Activated CD4-positive, alpha-beta memory T cell treated with anti-CD3 and anti-CD28 coated beads, Interleukin-2, amount 10 ng/mL, durations not matched to agents 7 days and 5 days (primary cell): ENCODE measurements at places on chromosomes 6 and 20.
A peak's percentile ranks its signal among the peaks of the same experiment; 100 is the strongest.

GRCh38 chr6:133288662-133289061, 47.5 kb downstream of the EYA4 start:
- H3K27ac ChIP-seq, result no peak overlapping the region
- no peak for DNase-seq
- no peak overlapping the region for H3K4me3 ChIP-seq
- H3K36me3 ChIP-seq, result no peaks in the 10 kb centered on the region

- H3K4me3 ChIP-seq, result no peak overlapping the region
- no peak overlapping the region for H3K27ac ChIP-seq
- H3K36me3 ChIP-seq, result peaks cover 2% of the 10 kb centered on the region
- no peaks in the 10 kb centered on the region for H3K4me1 ChIP-seq
- H3K27me3 ChIP-seq, result peaks cover 51% of the 10 kb centered on the region
Observed at GRCh38 chr6:27303613-27304272, 8.3 kb downstream of the POM121L2 start.

DNA sequence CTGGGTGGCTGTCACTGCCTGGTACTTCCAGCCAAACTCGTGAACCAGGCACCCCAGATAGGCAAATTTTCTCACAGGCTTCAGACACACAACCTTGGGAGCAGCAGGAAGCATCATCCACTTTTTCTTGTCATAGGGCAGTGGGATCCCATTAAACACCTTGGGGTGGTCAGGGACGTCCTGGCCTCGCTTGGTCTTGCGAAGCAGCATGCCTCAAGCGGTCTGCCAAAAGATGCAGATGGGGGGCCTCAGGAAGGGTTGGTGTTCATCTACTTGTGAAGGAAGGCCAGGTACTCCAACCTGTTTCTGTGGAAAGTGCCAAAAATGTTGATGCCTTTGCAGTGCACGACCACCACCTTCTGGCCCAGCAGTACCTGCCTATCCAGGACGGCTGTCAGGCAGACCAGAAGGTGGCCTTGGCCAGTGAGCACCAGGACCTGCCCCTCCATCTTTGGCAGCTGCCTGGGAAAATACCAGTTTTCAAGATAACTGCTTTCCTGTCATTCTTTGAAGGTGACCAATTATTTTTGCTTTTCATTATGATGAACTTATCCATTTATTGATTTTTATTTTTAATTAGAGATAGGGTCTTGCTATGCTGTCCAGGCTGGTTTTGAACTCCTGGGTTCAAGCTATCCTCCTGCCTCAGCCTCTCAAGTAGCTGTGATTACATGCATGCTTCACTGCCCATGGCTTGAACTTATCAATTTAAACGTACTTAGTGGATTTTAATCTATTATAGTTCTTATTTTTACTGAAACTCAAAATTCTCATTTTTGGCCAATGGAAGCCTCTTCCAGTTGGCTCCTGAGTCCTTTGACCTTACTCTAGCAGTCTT, 80.1 kb downstream of the MAN1A1 start:
- DNase-seq, result no peak
- H3K27ac ChIP-seq, result no peak overlapping the region
- H3K36me3 ChIP-seq, result peaks cover 39% of the 10 kb centered on the region
- H3K4me1 ChIP-seq, result peaks cover 23% of the 10 kb centered on the region
- H3K4me3 ChIP-seq, result no peak overlapping the region
- H3K27me3 ChIP-seq, result no peaks in the 10 kb centered on the region

GRCh38 chr6:47357827-47358226, 48.1 kb upstream of the TNFRSF21 start:
- no peaks in the 10 kb centered on the region for H3K36me3 ChIP-seq
- peaks cover 20% of the 10 kb centered on the region for H3K27me3 ChIP-seq
- H3K4me1 ChIP-seq, result no peaks in the 10 kb centered on the region
- no peak for DNase-seq

- H3K27ac ChIP-seq, result no peak overlapping the region
- H3K36me3 ChIP-seq, result no peaks in the 10 kb centered on the region
- H3K27me3 ChIP-seq, result peaks cover 49% of the 10 kb centered on the region
Observed at GRCh38 chr6:131954059-131954774, 3.0 kb upstream of the CCN2 start.

- no peak for DNase-seq
- H3K27ac ChIP-seq, result no peak overlapping the region
- no peak overlapping the region for H3K4me3 ChIP-seq
- no peaks in the 10 kb centered on the region for H3K27me3 ChIP-seq
- no peaks in the 10 kb centered on the region for H3K4me1 ChIP-seq
Observed at GRCh38 chr6:118993358-118993757, 58.4 kb upstream of the MCM9 start.

DNA sequence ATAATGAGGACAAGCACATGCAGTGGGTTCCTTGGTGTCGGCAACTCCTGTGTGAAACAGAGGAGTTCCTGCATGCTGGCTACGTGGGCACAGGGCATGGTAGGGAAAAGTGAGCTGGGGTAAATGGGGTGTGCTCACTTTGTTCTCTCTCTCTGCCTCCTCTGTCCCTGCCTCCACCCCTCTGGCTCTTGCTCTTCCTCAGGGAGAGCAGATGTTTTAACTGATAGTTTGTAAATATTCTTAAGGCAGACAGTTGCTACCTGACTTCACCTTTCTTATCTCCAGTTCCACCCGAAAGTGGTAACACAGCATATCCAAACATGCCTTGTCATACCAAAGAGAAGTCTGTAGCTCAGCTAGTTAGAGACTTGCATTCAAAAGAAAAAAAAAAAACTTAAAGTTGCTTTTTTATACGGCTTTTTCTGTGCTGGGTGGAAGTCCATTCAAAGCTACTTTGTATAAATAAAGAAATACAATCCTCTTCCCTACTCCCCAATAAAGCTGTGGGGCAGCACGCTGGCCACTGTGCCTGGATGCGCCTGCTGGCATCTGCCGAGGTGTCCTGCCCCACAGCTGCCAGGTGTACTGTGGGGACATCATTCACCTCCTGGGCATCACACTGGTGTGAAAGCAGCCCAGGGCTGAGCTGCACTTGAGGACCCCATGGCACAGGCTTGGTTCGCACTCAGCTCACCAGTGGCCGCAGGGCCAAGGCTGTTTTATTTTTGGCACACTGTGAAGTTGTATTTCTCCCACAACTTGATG, 93.6 kb downstream of the FOXC1 start:
- no peak overlapping the region for H3K4me3 ChIP-seq
- DNase-seq, result no peak
- H3K27ac ChIP-seq, result no peak overlapping the region

GRCh38 chr20:39603219-39603618, 641.1 kb downstream of the DHX35 start:
- no peaks in the 10 kb centered on the region for H3K27me3 ChIP-seq
- no peak overlapping the region for H3K4me3 ChIP-seq
- H3K27ac ChIP-seq, result no peak overlapping the region
- H3K4me1 ChIP-seq, result no peaks in the 10 kb centered on the region
- no peaks in the 10 kb centered on the region for H3K36me3 ChIP-seq

- peaks cover 6% of the 10 kb centered on the region for H3K4me1 ChIP-seq
- H3K36me3 ChIP-seq, result peaks cover 25% of the 10 kb centered on the region
- H3K27ac ChIP-seq, result no peak overlapping the region
- H3K4me3 ChIP-seq, result no peak overlapping the region
Observed at GRCh38 chr6:44298055-44298803, 14.9 kb downstream of the AARS2 start.

- H3K4me1 ChIP-seq, result peaks cover 22% of the 10 kb centered on the region
- DNase-seq, result peak; percentile 75
- H3K27me3 ChIP-seq, result peaks cover 3% of the 10 kb centered on the region
- H3K36me3 ChIP-seq, result no peaks in the 10 kb centered on the region
Observed at GRCh38 chr20:63750807-63751470, 11.4 kb downstream of the SLC2A4RG start.

DNA sequence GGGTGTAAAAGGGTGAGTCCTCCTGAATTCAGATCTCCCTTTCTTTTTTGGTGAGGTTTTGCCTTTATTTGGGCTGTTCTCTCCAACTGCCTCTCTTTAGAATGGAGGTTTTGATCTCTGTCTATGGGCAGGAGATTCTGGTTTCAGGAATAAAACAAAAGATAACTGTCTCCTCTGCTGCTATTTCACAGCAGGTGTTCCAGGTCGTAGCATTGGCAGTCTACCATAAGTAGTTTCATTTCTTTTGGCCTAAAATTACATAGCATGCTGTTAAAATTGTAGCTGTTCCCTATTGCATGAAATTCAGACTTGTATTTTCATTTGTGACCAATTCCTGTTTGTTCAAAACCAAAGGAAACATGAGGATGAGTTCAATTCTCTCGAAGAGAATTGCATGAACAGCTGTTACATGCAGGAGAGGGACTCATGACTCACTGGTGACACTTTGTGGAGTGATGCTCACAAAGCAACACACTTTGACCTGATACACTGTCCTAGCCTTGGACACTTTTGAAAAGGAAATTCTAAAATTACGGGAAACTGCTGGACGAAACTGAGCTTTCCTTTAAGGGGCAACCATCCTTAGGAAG, 76.8 kb upstream of the SIRPG start:
- H3K27ac ChIP-seq, result no peak overlapping the region
- no peak overlapping the region for H3K4me3 ChIP-seq
- no peaks in the 10 kb centered on the region for H3K36me3 ChIP-seq
- peak; percentile 38 for DNase-seq

- no peak overlapping the region for H3K27ac ChIP-seq
- no peak overlapping the region for H3K4me3 ChIP-seq
- peaks cover 1% of the 10 kb centered on the region for H3K27me3 ChIP-seq
- H3K4me1 ChIP-seq, result no peaks in the 10 kb centered on the region
- H3K36me3 ChIP-seq, result no peaks in the 10 kb centered on the region
Observed at GRCh38 chr6:57252975-57253374, 30.9 kb upstream of the RAB23 start.

DNA sequence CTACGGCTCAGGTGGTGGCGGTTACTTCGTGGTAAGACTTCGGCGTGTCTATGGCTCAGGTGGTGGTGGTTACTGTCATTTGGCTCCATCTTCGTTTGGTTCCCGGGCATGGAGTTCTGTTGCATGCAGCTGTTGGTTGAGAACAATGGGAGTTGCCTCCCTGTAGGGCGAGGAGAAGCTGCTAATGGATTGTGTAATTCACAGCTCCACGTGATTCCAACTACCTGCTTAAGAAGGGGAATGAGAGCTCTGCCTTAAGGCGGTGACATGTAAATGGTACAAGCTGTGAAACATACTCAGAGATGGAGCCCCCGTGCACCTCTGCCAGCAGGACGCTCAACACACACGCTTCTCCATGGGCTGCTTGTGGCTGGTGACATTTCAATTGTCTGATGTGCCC, 12.4 kb upstream of the DACT2 start:
- no peaks in the 10 kb centered on the region for H3K36me3 ChIP-seq
- DNase-seq, result no peak
- peaks cover 8% of the 10 kb centered on the region for H3K27me3 ChIP-seq
- H3K4me1 ChIP-seq, result no peaks in the 10 kb centered on the region
- no peak overlapping the region for H3K27ac ChIP-seq

GRCh38 chr20:18188434-18188833, 50.8 kb downstream of the KAT14 start:
- peaks cover 12% of the 10 kb centered on the region for H3K4me1 ChIP-seq
- peaks cover 18% of the 10 kb centered on the region for H3K36me3 ChIP-seq
- DNase-seq, result no peak
- no peaks in the 10 kb centered on the region for H3K27me3 ChIP-seq
- no peak overlapping the region for H3K27ac ChIP-seq

GRCh38 chr6:6905961-6906518, 201.7 kb upstream of the RREB1 start:
- no peak for DNase-seq
- no peak overlapping the region for H3K4me3 ChIP-seq
- H3K27ac ChIP-seq, result no peak overlapping the region
- H3K27me3 ChIP-seq, result peaks cover 36% of the 10 kb centered on the region
- H3K4me1 ChIP-seq, result no peaks in the 10 kb centered on the region

GRCh38 chr20:50625986-50626677, 65.2 kb downstream of the RIPOR3 start:
- H3K27me3 ChIP-seq, result no peaks in the 10 kb centered on the region
- DNase-seq, result peak; percentile 26
- no peak overlapping the region for H3K4me3 ChIP-seq
- H3K4me1 ChIP-seq, result no peaks in the 10 kb centered on the region

DNA sequence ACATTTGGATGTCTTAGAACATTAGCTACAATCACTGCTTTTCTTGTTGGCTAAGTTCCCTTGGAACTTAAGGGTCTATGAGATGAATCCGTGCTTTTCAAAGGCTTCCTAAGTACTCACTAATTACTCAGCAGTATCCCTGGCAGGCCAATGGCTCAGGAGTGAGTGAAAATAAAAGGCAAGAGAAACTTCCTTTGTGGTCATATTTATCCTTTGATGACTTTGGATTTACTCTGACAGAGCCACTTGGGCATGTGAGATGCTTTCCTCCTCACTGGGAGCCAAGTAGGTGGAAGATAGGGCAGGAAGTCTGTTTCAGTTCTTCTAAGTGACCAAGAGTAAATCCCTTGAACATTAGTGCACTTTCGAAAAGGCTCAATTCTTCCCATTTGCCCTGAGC, 224.3 kb upstream of the FOXA2 start:
- no peak for DNase-seq
- H3K27ac ChIP-seq, result no peak overlapping the region
- H3K4me1 ChIP-seq, result no peaks in the 10 kb centered on the region
- no peak overlapping the region for H3K4me3 ChIP-seq
- H3K36me3 ChIP-seq, result no peaks in the 10 kb centered on the region
- no peaks in the 10 kb centered on the region for H3K27me3 ChIP-seq

DNA sequence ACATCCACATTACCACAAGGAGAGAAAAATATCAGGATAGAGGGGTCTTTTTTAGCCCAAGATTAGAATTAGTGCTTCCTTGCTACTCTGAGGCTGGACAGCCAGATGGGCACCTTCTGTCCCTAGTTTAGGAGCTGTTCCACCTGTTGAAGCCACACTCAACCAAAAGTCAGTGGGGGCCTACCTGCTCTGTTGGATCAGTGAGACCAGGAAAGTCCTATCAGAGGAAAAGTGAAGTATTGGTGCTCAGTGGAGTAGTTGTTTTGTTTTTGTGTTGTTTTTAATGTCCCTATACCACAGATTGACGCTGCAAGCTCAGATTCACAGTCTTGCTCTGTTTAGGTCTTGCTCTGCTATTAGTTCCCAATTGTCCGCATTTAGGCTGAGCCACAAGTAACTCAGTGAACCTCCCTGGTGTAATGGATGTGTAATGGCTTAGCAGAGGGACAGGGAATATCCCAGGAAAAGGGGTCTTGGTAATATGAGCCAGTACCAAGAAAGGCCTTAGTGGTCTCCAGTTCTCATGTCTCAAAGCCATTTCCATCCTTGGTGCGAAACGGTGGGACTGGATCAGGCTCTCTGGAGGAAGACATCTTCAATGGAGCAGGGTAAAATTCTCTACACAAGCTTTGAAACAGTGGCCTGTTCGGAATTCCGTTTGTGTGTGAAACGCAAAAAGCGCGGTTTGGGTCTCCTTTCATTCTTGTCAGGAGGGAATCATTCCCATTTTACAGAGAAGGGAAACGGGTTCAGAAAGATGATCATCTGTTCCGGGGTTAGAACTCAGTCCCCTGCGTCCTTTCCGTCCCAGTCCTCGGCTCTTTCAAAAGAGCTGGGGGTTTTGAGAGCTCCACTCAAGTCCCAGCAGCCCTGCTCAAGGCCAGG, 631 bp upstream of the PABPC1L start:
- peaks cover 37% of the 10 kb centered on the region for H3K4me1 ChIP-seq
- H3K27ac ChIP-seq, result peak overlapping the region; percentile 56
- H3K36me3 ChIP-seq, result peaks cover 57% of the 10 kb centered on the region
- H3K27me3 ChIP-seq, result no peaks in the 10 kb centered on the region
- H3K4me3 ChIP-seq, result peak overlapping the region; percentile 85
